GM04504 (cell line): ENCODE measurements at places on chromosomes 2 and 18.
A peak's percentile ranks its signal among the peaks of the same experiment; 100 is the strongest.

DNA sequence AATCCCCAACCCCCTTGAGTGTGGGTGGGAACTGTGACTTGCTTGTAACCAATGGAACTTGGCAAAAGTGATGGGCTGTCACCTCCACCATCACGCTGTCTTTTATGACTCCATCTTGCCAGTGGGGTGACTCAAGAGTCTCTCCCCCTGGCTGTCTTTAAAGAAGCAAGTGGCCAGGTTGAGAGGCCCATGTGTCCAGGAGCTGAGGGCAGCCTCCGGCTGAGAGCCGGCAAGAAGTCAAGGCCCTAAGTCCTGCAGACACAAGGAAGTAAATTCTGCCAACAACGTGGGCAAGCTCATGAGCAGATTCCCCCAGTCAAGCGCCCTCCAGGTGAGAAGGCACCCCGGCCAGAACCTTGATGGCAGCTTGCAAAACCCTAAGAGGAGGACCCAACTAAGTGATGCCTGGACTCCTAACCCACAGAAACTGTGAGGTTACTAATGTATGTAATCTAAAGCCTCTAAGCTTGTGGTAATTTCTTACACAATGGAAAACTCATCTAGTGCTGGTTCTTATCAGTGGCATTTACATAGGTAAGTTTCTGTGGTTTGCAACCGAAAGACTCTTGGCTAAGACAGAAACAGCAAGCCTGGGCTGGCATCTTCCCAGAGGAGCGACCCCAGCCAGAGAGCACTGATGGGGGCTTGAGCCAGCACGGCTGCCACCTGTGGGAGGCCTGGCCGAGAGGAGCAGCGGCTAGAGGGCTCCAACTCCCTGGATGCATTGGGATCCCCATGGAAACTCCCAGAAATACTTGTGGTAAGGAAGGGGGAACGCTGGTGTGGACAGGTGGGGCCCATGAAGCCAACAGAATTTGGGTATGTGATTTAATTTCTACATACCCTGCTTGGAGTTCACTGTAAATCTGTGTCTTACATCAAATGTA is 49.3 kb downstream of the CIB4 start:
- no peak for DNase-seq

- DNase-seq: no peak
Measured at GRCh38 chr2:187483537-187483936, 35.5 kb upstream of the CALCRL start.

DNA sequence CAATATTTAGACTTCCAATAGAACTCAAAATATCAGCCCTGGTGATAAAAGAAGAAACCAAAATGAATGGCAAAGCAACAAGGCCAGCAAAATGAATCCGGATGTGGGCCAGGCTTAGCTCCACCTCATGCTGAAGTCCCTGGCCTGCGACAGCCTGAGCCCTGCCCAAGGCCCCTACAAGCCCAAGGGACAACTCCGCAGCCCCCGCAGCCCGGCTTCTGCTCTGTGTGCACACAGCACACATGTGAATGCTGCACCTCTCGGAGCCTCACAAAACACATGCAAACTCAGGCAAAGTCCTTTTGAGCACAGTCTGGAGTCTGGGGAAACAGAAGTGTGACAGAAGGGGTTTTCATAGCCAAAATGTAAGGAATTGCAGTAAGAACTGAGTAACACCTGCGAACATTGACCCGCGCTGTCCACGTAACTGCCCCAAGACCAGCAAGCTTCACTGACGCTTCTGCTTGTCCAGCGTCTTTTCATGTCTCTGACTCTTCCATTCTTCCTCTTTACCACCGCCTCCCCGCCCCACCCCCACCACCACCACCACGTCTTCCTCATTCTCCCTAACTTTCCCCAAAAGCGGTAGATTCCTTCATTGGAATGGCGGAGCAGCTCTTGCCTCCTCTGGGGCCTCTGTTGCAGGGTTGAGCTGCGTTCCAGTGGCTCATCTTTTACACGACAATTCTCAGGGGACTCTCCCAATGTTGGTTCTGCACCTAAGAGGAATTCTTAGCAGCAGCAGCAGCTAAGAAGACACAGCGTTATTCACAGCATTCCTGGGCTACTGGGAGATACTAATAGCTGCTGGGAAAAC is 136.4 kb upstream of the COPS8 start:
- DNase-seq: no peak

GRCh38 chr2:159177357-159177756 is 109.1 kb downstream of the WDSUB1 start:
- no peak for DNase-seq

DNA sequence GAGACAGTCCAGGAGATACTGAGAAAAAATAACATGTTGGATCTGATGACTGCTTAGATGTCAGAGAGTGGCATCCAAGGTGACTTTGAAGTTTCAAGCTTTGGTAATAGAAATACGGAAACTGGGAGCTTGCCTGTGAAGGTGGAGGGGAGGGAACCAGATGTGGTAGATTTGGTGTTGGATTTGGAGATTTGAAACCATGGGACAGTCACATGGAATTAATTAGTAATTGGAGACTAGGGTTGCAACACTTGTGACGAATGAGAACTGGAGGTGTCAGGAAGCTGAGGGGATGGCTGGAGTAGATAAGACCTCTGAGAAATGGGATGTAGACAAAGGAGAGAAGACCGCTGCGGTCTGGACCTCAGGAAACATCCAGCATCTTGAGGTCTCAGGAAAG is 46.7 kb downstream of the RPL37A start:
- DNase-seq: peak; percentile 54

DNA sequence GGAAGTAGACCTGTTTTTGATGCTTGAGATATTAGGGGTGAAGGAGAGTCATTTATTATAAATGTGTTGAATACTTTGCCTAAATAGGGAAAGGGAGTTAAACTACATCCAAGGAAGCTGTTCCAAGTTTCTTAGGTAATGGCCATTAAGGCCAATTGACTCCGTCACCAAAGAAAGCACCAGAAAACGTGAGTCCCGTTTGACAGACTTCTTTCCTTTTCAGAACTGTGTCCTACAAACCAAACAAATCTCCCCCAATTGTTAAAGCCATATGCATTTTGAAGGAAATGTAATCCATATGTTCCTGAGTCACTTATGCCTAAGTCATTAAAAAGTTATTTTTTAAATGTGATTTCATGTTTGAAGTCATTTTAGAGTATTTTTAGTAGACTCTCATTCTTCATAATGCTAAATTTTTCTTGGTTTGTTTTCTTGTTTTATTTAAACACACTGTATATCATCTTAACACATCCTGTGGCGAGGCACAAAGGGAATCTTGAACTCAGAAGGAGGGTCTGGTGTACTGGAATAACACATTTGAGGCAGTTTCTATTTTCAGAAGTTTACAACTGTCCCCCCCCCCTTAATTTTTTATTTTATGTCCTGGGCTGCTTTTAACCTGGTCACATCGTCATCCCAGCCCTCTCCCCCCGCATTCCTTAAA is 133.7 kb downstream of the RHBDD1 start:
- no peak for DNase-seq

DNA sequence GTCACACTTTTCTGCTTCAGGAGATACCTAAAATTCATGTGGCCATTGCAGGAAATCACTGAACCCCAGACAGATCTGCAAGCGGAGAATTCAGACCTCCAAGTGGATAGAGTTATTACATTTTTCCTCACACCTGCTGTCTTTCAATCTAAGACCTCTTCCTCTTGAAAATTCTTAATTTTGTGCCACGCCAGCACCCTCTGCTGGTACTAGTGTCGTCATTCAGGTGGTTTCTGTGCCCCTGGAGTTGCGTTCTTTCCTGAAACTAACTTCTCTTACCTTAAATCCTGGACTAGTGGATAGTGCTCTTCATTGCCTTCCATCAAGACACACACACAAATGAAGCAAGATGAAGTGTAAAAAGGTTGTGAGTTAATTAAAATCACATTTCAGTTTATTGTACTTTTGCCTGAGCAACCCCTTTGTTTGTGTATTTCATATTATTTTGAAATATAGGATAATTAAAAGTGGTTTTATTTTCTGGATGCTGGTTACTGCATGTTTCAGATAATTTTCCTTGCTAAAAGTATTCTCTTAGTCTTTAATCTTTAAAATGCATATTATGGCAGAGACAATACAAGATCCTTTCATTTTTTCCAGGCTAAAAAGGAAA is 1.6 kb upstream of the DNER start:
- DNase-seq: no peak

DNA sequence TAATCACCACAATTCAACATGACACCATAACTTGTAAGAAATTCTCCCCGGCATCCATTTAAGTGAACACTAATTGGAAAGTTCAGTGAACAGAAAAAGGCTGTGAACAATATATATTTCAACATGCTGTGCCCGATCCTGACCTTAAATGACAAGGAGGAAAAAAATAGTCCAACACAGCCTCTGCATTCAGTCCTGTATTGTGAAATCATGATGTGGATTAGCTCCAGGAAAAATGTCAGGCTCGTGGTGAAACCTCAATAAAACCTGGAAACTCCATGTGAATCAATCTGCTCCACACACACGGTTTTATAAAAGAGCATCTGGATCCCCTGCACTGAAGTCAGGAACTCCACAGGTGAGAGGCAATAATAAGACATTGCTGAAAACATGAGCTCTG is 145.4 kb upstream of the SPOPL start:
- DNase-seq: peak; percentile 64

DNA sequence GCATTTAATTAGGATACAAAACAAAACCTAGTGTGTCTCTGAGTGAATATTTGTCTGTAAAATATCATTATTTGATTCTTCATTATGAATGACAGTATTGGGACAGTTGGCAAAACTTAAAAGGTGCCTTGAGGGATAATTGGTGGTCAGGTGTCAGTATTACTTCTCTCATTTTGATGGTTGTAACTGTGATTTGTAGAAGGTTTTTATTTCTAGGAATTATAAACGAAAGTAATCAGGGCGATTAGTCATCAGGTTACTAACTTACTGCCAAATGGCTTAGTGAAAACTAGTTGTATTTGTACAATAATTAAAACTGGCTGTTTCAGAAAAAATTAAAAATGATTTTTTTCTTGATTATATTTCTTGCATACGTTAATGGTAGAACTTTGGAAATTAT is 117.6 kb downstream of the BIRC6 start:
- DNase-seq: no peak

DNA sequence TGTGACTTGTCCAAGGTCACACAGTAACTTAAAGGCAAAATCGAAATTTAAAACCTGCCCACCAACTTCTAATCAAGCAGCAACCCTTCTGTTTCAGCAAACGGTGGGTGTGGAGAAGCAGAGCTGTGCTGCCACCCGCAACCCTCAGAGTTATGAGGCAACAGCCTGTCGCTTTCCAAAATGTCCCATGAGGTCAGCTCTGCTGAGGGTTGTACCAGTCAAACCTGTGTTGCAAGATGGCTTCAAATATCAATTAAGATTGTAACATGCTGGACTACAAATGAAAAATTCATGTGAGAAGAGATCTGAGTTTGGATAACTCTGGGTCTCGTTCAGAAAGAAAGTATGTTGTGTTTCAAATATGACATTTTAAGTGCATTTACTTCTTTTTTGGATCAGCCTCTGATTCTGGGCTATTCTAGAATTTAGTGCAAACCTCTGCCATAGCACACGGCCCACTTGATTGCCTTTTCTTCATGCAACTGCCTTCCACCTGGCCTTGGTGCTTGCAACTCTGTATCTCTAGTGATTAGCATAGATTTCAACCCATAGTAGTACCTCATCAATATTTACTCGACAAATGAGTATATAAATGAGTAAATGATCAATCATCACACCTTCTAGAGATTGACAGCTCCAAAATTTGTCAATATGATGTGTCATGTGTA is 69.3 kb downstream of the TIMM21 start:
- no peak for DNase-seq

GRCh38 chr2:190572246-190572645 is 37.7 kb upstream of the NEMP2 start:
- DNase-seq: no peak

DNA sequence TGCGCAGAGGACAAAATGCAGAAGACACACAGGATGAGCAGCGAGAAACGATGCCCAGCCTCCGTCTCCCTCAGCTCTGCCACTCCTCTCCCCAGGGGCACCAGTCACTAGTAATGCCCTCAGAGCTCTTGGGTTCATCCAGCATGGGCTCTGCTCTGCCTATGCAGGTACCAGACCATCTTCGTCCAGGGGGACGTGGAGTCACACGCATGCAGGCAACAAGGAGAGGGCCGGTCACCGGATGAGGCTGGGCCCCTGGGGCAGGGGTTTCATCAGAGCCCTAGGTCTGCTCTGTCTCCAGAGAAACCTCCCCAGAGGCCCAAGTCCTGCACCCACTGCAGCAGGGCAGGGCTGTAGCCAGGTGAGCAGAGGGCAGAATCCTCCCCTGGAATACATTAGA is 23.9 kb downstream of the RAB31 start:
- no peak for DNase-seq

DNA sequence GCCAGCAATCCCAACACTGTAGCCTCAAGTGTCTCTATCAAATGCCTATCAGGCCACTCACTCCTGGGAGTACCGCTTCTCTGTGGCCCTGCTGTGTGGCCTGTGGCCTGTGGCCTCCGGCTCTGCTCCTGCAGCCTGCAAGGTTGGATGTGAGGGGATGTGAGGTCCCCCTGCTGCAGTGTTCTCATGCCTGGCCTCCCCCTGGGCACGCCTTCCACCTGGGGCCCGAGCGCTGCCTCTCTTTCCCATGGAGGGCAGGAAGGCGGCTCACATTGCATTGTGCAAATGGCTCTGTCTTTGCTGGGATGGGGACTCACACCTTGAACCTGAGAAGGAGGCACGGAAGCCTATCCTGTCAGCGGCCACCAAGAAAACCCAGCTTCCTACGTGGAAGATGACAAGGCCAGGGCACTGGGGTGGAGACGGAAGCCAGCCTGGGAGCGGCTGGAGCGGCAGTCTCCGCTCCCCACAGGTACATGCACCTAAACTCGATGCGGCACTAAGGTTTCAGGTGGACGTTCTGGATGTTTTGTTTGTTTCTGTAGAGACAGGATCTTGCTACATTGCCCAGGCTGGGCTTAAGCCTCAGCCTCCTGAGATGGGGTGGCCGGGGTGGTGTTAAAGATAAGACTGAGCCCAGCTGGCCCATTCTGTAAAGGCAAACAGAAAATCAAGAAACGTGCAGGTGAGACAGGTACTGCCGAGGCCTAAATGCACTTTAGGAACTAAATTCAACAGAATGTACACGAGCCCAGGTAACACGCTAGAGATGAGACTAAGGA is 140.1 kb downstream of the HDAC4 start:
- no peak for DNase-seq

DNA sequence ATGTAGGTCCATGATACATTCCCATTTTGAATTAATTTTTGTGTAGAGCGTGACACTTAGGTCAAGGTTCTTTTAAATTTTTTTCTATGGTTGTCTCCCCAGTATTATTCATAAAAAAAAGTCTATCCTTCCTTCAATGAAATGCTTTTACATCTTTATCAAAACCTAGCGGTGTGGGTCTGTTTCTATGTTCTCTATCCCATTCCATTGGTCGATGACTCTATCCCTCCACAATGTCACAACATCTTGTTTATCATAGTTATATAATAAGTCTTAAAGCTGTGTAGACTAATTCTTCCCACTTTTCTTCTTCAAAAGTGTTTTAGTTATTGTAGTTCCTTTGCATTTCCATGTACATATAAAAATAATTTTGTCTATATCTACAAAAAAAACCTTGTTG is 47.2 kb upstream of the GPR17 start:
- no peak for DNase-seq

DNA sequence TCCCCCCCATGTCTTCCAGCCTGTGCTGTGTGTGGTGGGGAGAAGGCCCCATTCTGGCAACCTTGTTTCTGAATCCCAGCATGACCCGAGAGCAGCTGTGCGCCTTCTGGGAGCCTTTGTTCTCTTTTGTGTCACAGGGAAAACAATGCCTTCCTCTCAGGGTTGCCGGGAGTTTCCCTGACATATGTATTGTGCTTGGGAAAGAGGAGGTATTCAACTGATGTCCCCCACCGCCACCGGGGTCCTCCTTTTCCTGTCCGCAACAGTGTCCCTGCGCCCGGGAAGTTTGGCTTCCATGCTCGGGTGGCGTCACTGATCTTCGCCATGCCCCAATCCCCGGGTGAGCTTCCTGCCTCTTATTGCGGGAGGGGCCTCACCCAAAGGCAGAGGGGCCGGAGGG is 77.5 kb upstream of the ASB18 start:
- no peak for DNase-seq
